ENCODE measurements at places on chromosomes 7 and 10.

GRCh38 chr7:66119245-66119850 lies 4.7 kb downstream of the CRCP start:
- DNase-seq: no peak

- no peak for DNase-seq
Observed at GRCh38 chr10:49615213-49615612, 1.4 kb downstream of the CHAT start.

GRCh38 chr7:69398986-69399385 lies 199.3 kb upstream of the AUTS2 start:
- no peak for DNase-seq

DNA sequence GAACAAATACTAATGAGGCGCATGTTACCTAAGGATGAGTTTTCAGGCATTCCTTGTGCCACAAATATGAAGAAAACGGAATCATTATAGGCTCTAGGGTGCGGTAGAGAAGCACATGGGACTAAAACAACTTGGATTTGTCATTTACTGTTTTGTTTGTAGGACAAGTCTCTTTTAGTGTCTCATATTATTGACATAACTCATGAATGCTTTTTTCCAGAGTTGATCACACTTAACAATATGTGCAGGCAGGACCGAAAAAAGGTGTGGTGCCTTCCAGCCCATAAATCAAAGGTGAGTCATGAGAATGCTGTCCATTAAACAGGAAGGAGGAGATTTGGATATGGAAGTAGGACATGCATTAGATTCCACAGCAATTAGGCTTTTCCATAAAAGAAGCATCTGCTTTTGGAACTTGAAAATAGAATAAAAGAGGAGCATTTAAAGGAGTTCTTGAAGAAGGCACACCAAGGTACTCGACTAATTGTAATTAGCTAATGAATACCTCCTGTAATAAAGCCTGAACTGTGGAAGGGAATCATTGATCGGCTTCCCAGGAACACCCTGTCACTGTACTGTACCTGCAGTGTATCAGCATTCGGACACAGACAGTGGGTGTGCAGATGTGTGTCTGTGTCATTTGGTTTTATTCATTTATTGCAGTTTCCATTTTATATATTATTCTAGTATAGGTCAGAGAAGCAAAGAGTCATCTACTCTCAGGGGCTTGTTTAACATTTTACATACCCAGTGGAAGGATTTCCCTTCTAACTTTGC lies 119.7 kb upstream of the KLF14 start:
- no peak for DNase-seq

DNA sequence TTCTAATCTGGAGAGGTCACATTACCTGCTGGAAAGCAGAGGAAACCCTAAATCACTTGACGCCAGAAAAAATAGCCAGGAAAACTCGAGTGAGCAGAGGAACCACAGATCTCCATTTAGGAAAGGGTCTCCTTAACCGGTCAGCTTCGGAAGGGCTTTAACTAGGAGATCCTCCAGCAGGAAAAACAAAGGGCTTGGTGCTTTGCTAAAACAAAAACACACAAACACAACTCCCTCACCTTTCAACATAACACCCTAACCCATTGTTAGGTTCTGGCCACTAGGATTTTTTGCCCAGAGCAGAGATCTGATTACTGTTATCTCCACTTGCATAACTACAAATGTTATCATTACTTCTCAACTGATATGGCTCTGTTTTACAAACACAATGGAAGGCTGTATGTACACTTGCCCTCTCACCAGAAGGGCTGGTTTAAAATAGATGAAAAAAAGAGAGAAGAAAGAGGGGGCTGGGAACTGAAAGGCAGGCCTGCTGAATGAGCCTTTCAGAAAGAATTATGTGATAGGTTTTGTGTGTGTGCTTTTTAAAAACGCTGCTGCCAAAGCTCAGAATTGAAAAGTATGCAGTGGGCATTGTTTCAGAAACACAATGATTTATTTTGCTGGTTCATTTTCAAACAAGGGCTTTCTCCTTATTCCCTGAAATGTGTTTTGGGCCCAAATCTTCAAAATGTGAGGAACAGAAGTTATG lies 161.5 kb downstream of the FGFR2 start:
- DNase-seq: no peak

- DNase-seq: no peak
Observed at GRCh38 chr7:124907490-124907889, 22.1 kb downstream of the POT1 start.

Data from activated CD8-positive, alpha-beta memory T cell treated with anti-CD3 and anti-CD28 coated beads for 1 hour (primary cell).